Esophagus mucosa (tissue), 1 donor: ENCODE measurements at places on chromosomes 3 and 15.

GRCh38 chr15:85324202-85324601 lies 56.2 kb upstream of the AKAP13 start:
- no peak for ATAC-seq

GRCh38 chr3:111073218-111073617 lies 1.6 kb downstream of the NECTIN3 start:
- ATAC-seq = no peak

GRCh38 chr3:30610702-30611368 lies 4.4 kb downstream of the TGFBR2 start:
- ATAC-seq = no peak

DNA sequence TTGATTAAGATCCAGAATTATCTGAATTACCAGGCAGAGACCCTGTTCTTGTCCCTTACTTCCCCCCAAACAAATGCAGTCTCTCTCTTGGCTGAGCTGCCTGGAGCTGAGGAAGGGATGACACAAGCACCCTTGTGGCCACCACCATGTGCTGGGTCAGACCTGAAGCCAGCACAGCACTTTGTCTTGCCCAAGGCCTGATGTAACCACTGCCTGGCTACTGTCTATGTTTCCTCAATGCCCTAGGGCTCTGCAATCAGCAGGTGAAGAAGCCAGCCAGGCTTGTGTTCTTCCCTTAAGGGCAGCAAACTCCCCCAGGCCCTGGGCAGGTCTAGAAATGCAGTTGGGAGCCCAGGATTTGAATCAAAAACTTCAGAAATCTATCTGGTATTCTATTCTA lies 15.8 kb upstream of the CASR start:
- no peak for ATAC-seq

- no peak for ATAC-seq
These were observed 137.5 kb upstream of the ABHD17C start for GRCh38 chr15:80557441-80558234.

DNA sequence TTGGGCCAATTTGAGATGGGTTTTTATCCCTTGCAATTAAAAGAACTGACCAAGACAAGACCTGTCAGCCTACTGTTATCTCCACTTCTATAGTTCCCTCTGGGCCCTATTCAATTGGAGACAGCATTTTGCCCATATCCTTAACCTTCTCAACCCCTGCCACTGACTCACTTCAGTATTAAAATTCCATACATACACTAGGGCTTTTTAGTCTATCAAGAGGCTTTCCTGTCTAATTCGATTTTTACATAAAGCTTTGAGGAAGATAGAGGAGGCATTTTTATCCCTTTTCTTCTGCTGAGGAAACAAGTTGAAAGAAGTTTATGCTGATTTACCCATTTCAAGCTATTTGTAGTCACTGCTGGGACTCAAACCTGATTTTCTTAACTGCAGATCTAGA lies 51.1 kb downstream of the GTF2E1 start:
- no peak for ATAC-seq

DNA sequence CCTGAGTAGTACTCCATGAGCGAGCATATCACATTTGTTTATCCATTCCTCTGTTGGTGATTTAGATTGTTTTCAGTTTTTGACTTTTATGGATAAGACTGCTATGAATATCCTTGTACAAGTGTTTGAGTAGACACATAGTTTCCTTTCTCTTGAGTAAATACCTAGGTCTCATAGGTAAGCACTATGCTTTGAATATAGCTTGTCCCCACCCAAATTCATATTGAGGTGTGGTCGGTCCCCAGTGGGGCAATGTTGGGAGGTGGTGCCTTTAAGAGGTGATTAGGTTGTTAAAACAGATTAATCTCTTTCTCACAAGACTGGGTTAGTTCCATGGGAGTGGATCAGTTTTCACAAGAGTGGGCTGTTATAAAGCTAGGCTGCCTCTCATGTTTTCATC lies 42.8 kb downstream of the CDCP1 start:
- no peak for ATAC-seq

GRCh38 chr3:122678506-122678905 lies 2.1 kb upstream of the PARP14 start:
- ATAC-seq = no peak

DNA sequence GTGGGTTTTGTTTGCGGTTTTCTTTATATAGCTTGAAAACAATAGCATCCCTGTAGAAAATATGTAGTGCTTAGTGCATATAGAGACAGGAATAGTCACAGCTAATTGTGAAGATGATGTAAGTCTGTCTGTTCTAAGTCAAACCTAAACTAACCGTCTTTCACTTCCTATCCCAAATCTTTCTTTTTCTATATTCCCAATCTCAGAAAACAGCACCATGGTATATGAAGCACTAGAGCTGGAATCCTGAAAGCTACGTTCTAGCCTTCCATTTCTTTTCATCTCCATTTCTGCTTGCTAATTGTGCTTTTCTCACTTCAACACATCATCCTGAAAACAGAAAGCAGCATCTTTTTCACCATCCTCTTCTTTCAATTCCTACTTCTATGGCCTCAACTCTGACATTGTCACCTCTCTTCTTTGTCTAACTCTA lies 1235.5 kb downstream of the ROBO2 start:
- ATAC-seq = no peak

DNA sequence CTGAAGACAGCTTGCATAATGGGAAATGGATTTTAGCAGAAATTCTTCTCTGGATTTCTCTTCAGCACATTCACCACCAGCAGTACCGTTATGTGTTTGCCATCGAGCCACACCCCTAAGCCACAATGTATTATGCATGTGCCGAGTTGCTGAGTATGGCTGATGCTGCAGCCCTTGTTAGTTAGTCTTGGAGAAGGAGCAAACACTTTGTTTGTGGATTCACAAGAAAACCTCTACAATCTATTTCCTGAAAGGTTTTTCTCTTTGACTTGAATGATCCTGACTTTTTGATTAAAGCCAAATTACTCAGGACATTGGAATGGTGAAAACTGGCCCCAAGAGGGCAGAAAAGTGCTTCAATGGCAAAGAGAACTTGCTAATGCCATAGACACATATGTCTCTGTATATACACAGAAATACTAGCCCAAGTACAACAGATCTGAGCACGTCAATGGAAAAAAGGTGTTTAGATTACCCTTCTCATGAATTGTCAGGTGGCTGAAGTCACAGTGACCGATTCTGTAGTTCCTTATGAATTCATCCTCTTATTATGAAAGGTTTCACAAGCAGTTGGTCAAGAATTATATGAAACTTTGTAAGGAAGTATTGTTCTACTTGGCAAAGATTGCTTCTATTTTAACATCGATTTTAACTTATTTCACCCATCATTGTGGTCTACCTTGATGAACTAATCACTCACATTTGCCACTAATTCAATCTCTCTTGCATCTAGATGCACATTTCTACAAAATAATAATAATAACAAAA lies 103.0 kb downstream of the P3H2 start:
- ATAC-seq = peak; percentile 68

GRCh38 chr3:188126276-188126675 lies 27.7 kb upstream of the LPP start:
- no peak for ATAC-seq

DNA sequence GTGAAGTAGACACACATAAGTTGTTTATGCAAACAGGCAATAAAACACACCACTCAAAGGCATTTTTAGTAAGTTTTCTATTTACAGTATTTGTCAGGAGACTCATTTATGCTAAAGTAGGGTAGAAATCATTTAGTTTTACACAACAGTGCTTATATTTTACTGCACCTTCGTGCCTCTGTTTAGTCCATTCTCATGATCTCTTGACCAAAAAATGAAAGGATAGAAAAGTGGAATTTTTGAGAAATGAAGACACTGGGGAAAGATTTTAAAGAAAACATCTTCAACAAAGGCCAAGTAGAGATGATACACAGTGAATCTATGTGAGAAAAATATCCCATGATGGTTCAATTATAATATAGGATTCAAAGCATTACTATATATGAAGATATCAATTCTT lies 114.9 kb downstream of the SAMMSON start:
- no peak for ATAC-seq

GRCh38 chr3:46119709-46120498 lies 88.2 kb downstream of the CCR1 start:
- no peak for ATAC-seq

DNA sequence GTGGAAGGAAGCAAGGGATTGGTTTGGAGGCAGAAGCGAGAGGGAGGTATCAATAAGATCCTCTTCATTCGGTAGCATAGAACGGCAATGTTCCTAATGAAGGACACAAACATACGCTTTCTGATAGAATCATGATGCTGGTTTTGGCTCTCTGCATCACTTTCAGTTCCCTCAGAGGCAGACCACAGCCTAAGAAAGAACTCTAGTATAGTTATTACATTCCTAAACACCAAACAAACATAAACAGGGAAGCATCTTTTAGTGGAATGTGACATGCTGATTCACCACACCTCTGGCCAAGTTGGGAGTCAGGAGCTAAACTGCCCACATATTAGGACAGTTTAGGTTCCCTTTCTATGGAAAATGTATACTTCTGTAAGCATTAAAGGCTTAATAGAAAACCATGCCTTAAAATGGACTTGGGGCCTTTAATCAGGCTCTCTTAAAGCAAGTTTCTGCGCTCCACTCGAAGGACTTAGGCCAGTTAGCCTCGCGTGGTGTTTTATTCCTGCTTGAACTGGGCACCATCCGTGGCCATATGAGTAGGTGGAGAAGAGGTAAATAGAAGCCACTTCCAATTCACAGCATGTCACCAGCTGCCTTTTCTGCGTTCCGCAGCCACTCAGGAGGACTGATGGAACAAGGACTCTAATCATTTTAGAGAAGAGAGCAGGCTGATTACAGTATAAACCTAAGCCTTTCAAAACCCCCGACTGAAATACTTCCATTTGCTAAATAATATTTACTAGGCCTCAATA lies 53.7 kb downstream of the CD47 start:
- no peak for ATAC-seq

DNA sequence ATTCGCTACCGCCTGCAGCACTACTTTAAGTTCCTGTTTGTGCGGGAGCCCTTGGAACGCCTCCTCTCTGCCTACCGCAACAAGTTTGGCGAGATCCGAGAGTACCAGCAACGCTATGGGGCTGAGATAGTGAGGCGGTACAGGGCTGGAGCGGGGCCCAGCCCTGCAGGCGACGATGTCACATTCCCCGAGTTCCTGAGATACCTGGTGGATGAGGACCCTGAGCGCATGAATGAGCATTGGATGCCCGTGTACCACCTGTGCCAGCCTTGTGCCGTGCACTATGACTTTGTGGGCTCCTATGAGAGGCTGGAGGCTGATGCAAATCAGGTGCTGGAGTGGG lies 995 bp downstream of the CHST14 start:
- peak; percentile 36 for ATAC-seq

DNA sequence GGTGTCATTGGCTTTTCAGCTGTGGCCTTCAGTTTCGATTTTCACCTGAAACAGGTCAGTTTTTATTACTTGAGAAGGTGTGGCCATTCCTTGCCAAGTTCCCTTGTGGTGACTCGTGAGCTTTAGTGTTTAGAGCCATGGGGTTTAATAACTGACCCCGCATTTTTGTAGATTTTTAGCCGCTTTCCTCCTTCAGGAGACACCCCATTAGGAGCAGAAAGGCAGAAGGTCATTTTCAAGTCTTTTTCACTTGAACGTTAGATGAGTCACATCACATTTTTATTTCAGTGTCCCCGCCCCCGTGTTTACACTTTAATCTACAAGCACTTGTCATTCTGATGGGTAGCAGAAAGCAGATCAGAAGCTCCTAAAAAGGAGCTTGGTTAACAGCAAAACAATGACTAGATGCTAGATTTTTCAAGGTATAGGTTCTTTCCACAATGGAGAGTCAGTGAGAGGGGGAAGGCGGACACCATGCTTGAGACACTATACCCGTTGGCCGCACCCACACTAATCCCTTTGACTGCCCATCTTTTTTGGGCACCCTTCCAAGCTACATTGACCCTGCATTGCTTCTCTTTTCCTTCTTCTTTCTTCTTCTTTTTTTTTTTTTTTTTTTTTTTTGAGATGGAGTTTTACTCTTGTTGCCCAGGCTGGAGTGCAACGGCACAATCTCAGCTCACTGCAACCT lies 132.7 kb downstream of the GHSR start:
- ATAC-seq = no peak

GRCh38 chr15:98134905-98135304 lies 174.4 kb downstream of the ARRDC4 start:
- ATAC-seq = no peak

DNA sequence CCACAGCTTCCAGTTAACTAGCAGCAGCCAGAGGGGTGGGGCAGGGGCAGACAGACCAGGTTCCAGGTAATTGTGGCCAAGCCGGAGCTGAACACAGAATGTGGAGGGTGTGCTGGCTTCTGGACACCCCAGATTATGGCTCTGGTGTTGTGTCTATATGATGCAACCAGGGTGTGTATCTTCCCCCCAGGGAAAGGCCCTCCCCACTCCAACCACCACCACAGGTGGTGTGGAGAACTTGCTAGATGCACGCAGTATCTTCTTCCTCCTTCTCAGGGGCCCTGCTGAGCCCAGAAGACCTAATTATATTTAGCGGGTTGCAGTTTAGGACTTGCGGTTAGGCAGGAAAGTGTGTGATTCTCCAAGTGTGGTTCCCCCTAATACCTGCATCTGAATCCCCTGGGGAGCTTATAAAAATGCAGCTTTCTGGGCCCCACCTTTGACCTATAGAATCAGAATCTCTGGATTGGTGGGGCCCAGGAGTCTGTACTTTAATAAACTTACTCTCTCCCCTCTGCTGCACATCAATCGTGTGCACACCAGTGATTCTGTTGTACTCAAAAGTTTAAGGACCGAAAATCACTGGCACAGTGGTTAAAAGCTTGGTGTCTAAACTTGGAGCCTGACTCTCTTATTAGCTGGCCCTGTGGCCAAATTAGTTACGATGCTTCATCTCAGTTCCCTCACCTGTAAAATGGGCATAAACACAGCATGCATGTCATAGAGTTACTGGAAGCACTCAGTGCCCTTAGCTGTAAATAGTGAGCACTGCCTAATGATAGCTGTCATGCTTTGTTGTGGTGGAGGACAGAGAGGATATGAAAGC lies 379.1 kb upstream of the PROK2 start:
- ATAC-seq = peak; percentile 55

DNA sequence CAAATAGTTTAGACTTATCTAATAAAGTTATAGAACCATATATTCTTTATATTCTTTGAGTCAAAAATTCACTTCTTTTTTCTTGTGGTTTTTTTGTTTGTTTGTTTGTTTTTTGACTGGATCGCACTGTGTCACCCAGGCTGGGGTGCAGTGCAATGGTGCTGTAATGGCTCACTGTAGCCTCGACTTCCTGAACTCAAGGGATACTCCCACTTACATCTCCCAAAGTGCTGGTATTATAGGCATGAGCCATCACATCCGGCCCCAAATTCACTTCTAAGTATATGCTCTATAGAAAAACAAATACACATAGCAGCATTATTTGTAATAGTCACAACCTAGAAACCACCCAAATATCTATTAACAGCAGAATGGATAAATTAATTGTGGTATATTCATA lies 13.7 kb upstream of the SLTM start:
- no peak for ATAC-seq

DNA sequence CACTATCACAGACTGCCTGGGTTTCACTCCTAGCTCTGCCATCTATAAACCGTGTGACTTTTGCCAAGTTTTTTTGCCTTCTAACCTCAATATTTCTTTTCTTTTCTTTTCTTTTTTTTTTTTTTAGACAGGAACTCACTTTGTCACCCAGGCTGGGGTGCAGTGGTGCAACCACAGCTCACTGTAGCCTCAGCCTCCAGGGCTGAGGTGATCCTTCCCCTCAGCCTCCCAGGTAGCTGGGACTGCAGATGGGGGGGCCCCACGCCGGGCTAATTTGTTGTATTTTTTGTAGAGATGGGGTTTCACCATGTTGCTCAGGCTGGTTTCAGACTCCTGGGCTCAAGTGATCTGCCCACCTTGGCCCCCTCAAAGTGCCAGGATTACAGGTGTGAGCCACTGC lies 3.2 kb upstream of the ADAM10 start:
- no peak for ATAC-seq
